ENCODE measurements at places on chromosomes 4 and X.

GRCh38 chr4:138659812-138660316 is 355.7 kb upstream of the NOCT start:
- no peak for DNase-seq

- no peak for DNase-seq
Observed at GRCh38 chrX:115251458-115252233, 17.8 kb upstream of the LRCH2 start.

- no peak for DNase-seq
Observed at GRCh38 chrX:39952989-39953388, 144.8 kb downstream of the BCOR start.

- no peak for DNase-seq
Observed at GRCh38 chrX:2863646-2864045, 34.9 kb downstream of the GYG2 start.

DNA sequence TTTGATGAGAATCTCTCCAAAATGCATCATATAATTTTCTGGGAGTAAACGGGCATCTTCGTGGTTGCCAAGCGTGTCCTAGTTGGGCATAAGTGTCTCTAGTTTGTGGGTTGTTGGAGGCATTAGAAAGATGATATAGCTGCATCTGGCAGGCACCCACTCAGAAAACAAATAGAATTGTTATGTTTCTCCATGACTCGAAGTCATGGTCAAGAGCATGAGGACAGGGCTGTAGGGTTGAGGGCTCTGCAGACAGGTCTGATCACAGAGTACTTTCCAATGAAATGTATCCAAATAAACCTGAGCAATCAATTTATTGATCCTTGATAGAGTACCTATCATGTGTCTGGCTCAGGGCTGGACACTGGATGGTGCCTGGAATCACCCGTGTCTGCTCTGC is 82.7 kb downstream of the SORCS2 start:
- DNase-seq, result no peak

GRCh38 chr4:124691801-124692200 is 20.7 kb downstream of the ANKRD50 start:
- DNase-seq, result no peak

- DNase-seq, result no peak
Observed at GRCh38 chr4:47088298-47088697, 56.9 kb downstream of the GABRB1 start.

DNA sequence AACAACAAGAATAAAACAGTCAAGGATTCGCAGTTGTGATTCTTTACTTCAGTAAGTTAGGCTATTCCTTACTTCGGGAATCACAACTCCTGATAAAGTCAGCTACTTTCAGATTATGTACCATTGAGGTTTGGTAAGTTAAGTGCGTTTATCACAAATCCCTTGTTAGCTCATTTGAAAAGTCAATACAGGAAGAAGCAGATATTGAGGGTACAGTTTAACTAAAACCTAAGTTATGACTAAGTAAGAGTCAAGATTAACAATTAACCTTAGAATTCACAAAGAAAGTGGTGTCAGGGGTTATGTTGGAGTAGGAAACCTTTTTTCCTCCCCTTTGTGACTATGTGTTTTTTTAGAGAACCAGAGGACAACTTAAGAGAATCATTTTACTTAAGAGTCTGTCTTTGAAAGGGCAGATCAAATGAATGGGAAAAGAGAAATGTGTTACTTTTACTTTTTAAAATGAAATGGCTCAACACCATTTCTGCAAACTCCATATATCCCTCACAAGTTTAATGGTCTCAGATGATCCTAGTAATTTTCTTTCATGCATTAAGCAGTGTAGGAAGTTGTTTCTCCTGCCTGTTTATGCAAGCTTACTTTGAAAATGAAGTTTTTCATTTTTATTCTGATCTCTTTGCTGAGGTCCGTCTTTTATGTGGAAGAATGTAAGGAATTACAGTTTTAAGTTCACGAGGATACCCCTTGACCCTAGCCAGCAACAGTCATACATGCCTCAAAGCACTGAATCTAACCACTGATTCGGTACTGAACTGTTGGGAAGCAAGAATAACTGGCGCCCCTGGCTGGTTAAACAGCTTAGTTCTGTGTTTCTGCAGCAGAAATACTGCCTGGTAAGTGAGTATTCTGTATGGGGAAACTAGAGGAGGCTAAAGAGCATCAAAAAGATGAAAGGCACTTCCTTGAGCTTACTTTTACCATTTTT is 211.7 kb downstream of the SLC4A4 start:
- DNase-seq, result peak; percentile 5

DNA sequence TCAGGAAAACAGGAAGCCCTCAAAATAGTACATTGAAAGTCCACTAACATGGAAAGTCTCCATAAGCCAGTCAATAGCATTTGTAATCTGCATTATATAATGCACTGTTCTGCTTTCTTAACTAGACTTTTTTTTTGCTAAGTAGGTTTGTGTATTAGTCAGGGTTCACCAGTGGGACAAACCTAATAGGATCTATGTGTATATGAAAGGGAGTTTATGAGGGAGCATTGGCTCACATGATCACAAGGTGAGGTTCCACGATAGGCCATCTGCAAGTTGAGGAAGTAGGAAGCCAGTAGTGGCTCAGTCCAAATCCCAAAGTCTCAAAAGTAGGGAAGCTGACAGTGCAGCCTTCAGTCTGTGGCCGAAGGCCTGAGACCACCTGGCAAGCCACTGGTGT is 116.0 kb downstream of the MXRA5 start:
- no peak for DNase-seq

GRCh38 chrX:56564164-56564885 is 898 bp downstream of the UBQLN2 start:
- DNase-seq, result no peak

DNA sequence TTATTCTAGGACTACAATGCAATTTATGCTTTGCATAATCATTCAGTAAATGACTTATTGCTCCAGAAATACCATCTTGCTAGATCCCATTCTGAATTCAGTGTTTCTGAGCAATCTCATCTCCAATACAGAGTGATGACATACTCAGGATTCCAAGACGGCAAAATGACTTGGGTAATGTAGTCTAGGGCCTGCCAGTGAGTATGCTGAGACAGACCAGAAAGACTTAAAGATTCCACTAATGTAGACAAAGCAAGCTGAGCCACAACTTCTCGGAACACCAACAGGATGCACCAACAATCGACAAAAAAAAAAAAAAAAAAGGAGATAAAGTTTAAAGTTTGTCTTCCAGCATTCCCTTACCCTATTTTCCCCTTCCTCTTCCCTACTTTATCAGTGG is 919 bp upstream of the SEC24B start:
- DNase-seq, result no peak

GRCh38 chr4:107444-108429 is 16.6 kb upstream of the ZNF718 start:
- DNase-seq, result no peak

- no peak for DNase-seq
Observed at GRCh38 chr4:14025111-14025510, 397.6 kb upstream of the BOD1L1 start.

DNA sequence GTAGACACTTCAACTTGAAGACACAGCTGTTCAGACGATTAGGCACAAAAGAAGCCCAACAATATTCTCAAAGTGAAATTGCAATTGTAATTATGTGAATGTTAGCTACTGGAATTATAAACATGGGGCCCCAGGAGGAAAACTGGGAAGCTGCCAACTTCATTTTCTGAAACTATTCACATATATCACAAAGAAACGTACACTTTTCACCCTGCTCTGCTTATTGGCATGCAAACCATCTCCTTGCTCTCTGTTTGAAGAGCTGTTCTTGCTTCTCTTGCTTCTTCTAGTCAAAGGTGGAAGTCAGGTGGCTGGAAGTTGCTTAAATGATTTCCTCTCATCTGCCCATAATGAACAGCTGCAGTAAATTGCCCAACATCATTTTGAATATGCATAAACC is 320.1 kb downstream of the CFAP299 start:
- no peak for DNase-seq

- DNase-seq, result no peak
Observed at GRCh38 chrX:26722666-26723428, 506.9 kb downstream of the MAGEB5 start.

GRCh38 chrX:13482746-13483541 is 86.5 kb upstream of the EGFL6 start:
- DNase-seq, result no peak

DNA sequence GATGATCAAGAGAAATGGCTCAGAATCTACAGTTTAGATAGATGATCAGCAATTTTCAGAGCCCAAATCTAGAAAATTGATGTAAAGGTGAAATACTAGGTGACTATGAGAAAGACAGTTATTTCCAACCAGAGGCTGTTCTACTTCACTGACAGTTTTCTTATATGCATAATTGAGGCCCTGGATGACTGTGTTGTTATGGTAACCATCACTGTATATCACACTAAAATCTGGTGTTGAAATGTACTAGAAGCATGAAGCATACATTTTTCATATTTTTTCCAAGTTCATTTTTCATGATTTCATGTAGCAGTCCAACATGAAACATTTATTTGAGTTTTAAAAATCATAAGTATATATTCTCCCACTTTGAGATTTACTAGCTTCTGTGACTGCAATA is 87.4 kb downstream of the ATXN3L start:
- DNase-seq, result no peak

GRCh38 chrX:10569946-10570345 is 50.4 kb downstream of the MID1 start:
- no peak for DNase-seq

DNA sequence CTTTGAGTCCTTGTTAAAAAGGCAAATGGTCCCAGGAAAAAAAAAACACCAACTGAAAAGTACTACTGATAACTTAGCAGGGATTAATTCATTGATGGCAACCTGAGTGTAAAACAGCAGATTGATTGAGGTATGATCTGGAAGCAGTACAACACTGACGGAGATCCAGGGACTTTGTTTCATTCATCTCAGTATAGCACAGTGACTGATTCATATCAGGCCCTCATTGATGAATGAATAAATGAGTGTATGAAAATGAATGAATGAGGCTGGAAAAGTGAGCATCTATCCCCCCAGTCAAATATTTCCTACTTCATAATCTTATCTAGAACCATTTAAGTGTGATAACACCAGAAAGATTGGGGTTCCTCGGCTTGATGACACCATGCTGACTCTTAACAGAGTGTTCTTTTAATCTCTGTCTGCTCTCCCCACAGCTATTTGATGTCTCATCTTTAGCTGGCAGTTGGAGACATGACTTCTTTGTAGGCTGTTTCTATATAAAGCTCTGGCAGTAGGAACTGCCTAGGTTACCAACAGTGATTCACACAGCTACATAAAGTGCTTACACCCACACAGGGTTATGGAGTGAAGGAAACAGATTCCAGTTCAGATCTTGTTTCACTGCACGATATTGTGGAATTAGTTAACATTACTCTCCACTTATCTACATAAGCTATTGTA is 18.6 kb upstream of the RNF128 start:
- DNase-seq, result peak; percentile 31

- no peak for DNase-seq
Observed at GRCh38 chr4:2289955-2290333, 28.0 kb upstream of the MXD4 start.

GRCh38 chrX:50905334-50905733 is 5.2 kb upstream of the BMP15 start:
- DNase-seq, result no peak

DNA sequence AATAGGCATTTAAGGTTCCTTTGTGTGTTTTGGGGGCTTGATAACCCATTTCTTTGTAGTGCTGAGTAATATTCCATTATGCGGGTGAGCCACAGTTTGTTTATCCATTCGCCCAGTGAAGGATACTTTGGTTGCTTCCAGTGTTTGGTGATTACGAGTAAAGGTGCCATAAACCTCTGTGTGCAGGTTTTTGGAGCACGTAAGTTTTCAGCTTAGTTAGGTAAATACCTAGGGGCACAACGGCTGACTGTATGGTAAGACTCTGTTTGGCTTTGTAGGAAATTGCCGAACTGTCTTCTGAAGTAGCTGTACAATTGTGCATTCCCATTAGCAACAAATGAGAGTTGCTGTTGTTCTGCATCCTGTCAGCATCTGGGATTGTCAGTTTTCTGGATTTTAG is 3.8 kb upstream of the TBL1X start:
- DNase-seq, result no peak

DNA sequence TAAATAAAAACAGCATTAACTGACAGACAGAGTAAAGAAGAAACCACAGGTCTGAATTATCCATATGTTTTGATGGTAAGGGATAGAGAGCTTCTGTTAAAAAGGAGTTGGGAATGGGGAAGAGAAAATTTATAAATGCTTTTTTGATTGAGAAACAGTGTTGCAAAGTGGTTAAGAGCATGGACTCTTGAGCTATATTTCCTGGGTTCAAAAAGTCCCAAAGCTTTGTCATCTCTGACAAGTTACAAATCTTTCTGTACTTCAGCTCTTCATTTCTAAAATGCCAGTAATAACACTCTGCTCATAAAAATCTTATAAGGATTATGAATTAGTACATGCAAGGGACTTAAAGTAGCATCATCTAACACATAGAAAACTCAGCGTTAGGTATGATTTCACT is 62.2 kb downstream of the N4BP2 start:
- DNase-seq, result no peak

- DNase-seq, result no peak
Observed at GRCh38 chr4:152482211-152482610, 53.7 kb downstream of the FBXW7 start.

DNA sequence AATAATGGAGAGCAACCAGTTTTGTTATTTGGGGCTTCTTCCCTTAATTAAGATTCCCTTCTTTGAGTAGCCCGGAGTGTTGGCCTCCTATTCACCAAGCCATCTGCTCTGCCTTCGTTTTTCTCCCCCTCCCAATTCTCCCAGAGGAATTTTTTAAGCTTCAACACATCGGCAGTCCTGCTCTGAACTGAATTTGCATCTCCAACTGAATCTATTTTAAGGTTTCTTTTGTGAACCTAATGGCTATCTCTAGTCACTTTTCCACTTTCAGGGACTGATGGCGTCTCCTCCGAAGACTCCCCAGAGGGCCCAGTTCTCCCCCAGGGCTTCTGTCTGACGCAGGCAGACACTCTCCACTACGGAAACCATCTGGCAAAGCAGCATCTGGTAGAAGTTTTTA is 280.2 kb downstream of the ADGRA3 start:
- DNase-seq, result no peak

DNA sequence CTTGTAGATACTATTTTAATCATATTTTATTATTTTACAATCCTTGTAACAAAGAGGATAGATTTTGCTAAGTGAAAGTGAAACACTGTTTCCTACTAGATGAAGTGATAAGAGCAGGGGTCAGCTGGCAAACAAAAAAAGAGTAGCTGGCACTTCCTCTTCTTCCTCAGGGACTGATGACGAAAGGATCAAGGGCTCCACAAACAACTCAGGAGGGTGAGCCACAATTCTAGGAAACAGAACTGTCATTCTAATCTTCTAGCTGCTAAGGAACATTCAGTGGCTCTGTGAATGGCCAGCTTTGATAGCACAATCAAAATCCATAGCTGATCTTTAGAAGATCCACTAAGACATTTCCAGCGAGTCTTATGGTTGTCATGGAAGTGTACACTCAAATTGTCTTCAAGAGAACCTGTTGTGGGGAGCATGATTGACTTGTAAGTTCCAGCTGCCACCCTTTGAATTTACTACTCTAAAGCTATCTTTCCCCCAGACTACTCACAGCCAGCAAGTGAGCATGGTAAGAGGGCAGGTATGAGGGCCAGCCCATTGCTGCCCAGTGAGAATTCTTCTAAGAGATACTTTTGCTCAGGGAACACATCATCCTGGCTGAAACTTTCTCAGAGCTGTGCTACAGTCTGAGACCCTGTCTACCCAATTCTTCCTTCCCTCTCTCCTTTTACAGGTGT is 275.7 kb upstream of the RASGEF1B start:
- DNase-seq, result no peak

- peak; percentile 4 for DNase-seq
Observed at GRCh38 chr4:47287735-47288134, 175.8 kb downstream of the COMMD8 start.

- DNase-seq, result no peak
Observed at GRCh38 chrX:133323431-133323830, 91.9 kb downstream of the GPC4 start.

Measured in HFF-Myc (cell line).